RCC 7860 (cell line): ENCODE measurements at places on chromosomes 12 and 14.

GRCh38 chr14:79328863-79329262 lies 882.4 kb downstream of the DIO2 start:
- DNase-seq = no peak

GRCh38 chr14:33836900-33837577 lies 113.8 kb downstream of the EGLN3 start:
- DNase-seq = no peak

GRCh38 chr12:124233041-124233796 lies 61.7 kb upstream of the RFLNA start:
- peak; percentile 87 for DNase-seq

GRCh38 chr12:27940756-27941402 lies 31.7 kb downstream of the PTHLH start:
- peak; percentile 56 for DNase-seq

GRCh38 chr14:39217214-39217879 lies 16.4 kb upstream of the MIA2 start:
- DNase-seq = no peak

DNA sequence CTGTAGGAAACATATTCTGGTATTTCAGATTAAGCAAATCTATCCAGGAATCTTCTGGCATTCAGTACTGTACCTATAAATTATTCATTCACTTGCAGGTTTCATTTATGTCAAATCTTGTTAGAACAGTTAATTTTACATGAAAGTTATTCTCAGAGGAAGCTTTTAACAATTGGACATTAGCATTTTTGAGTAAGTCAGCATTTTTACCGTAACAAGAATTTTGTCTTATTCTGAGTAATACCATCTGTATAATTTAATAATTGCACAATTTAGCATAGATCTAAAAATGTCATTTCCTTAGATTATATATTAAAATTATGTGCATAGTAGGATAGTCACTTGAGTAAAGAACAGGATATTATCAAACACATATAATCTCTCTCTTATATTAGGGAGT lies 764.8 kb upstream of the LRFN5 start:
- DNase-seq = no peak

- DNase-seq = no peak
These were observed 6.8 kb upstream of the PHC1 start for GRCh38 chr12:8907513-8907912.

GRCh38 chr14:92670160-92670559 lies 78.3 kb downstream of the LGMN start:
- no peak for DNase-seq

DNA sequence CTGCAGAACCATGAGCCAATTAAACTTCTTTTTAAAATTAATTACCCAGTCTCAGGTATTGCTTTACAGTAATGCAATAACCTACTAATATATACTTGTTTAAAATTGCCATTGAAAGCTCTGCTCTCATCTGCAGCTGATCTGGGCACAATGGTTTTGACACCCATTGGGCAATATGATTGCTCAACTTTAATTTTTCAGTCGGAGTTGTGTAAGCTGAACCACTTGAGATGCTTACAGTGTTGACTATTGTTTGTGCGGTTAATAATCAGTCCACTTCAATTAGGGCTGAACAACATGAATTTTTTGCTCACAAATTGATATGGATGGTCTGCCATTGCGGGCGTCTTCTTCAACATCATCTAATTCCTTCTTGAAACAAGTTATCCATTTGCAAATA lies 18.0 kb upstream of the OR4K5 start:
- no peak for DNase-seq

GRCh38 chr12:124745891-124746570 lies 117.6 kb downstream of the SCARB1 start:
- peak; percentile 84 for DNase-seq

- peak; percentile 31 for DNase-seq
These were observed 128.0 kb downstream of the NDUFA12 start for GRCh38 chr12:94875525-94875924.

DNA sequence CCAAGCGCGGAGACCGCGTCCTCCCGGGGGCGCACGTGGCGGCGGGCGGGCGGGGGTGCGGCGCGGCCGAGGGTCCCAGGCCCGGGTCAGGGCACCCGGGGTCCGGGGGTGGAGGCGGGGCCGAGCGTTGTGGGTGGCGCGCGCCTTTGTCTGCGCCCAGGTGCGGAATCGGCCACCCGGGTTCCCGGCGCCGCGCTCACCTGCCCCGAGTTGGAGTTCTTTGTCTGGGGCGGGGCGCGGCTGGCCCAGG lies 50.1 kb downstream of the LRCOL1 start:
- DNase-seq = no peak

DNA sequence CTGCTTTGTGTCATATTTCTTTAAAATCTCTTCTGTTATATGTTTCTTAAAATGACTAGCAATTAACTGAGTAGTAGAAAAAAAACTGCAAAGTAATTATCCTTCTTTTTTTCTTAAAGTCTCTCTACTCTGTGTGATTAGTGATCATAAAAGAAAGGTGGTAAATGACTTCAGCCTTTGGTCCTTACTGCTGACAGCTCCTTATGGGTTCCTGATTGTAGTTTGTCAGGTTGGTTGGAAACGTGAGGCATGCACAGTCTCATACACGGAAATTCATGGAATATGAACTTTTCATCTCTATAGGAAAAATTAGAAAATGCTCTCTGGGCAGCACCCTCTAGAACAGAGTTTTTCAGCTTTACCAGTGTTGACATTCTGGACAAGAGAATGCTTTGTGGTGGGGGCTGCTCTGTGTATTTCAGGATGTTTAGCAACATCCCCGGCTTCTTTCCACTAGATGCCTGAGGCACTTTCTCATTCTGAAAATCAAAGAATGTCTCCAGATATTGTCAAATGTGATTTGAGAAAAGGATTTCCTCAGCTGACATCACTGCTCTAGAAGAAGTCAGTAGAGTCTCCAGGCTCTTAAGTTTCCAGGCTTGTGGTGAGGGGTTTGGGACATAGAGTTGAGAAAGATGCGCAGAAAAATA lies 121.0 kb downstream of the PIK3C2G start:
- DNase-seq = no peak

DNA sequence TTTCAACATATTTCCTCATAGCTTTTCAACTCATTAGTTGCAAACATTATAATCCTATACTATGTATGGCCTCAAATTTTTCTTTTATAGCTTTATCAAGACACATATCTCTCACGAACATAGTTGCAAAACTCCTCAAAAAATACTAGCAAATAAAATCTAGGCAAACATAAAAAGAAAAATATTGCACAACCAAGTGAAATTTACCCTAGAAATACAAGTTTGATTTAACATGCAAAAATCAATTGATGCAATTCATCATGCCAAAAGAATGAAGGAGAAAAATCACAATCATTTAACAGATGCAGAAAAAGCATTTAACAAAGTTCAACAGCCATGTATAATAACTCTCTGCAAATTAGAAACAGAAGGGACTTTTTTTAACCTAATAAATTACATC lies 33.3 kb upstream of the KCNH5 start:
- DNase-seq = no peak

DNA sequence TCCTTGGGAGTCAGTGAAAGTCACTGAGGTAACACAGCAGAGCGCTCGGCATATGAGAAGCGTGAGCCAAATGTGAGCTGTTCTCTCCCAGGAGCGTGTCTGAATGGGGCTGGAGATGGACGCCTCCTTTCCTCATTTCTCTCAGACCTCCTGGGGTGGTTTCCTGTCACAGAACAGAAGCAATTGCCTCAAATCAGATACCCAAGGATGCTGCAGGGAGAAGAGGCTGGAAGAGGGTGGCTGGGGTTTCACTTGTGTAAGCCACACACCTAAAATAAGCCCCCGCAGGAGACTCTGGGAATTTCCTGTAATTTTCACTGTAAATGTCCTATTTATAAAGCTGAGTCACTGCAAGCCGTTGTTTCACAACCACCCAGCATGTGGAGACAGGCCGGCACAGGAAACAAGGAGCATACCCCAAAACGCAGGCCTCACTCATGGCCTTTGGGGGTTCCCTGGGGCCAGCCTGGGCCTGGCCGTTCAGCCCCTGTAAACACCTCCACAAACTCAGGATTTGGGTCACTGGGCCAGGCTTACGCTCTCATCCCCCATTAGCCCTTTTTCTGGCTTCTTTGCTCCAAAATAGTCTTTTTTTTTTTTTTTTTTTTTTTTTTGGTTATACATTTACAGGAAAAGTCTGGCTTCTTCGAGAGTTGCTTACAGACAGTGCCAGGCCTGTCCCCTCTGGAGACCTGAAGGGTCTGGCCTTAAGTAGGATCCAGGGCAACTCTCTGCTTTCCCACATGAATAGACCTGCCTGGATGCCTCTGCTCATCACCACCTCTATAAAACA lies 55.3 kb downstream of the VCPKMT start:
- DNase-seq = peak; percentile 77

DNA sequence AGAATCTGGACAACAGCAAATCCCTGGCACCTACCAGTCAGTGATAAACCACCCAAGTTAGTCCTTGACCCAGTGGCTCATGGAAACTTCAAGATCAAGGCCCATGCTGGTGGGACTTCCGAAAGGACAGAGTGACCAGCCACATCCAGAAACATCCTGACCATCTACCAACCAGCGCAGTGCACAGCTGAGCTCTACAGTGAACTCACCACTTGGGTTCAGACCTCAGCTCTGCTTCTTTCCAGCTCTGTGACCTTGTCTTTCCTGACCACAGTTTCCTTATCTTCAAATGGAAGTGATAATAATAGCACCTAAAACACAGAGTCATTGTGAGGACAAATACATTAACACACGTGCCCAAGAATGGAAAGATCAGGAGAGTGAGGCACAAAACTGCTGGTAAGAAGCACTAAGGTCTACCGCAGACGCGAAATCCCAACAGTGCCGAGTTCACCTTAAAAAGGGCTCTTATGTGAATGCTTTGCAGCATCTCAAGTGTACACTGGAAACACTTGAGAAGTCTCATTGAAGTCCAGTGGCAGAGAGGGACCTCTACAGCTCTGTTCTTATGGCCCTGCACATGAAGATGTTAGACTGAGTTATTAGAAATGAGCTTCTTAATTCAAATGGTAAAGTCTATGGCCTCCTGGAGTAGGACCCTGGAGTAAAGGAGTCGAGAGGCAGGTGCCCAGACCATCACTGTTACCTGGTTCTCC lies 128.8 kb downstream of the CCDC60 start:
- no peak for DNase-seq

GRCh38 chr12:77104792-77105191 lies 39.4 kb upstream of the E2F7 start:
- peak; percentile 57 for DNase-seq

DNA sequence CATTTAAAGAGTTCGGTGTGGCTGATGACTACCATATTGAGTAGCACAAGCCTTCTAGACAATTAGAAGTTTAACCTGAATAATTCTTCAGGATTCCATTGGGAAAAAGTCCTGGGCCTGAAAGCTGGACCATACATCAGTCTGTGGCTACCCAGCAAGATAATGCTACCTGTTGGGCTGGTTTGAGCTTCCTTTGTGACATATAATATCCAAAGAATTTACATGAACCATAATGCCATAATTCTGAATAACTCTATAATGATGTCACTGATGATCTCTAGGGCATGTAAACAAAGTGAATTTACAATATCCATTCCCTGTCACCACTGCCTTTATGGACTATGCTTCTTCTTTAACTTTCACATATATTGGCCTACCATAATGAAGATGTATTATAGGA lies 3.8 kb upstream of the YBX3 start:
- no peak for DNase-seq

- no peak for DNase-seq
These were observed 16.3 kb downstream of the ZBTB39 start for GRCh38 chr12:56989861-56990610.

- DNase-seq = peak; percentile 49
These were observed 69.2 kb upstream of the MED13L start for GRCh38 chr12:116346741-116347140.
